ENCODE measurements at places on chromosomes 1 and 21.

DNA sequence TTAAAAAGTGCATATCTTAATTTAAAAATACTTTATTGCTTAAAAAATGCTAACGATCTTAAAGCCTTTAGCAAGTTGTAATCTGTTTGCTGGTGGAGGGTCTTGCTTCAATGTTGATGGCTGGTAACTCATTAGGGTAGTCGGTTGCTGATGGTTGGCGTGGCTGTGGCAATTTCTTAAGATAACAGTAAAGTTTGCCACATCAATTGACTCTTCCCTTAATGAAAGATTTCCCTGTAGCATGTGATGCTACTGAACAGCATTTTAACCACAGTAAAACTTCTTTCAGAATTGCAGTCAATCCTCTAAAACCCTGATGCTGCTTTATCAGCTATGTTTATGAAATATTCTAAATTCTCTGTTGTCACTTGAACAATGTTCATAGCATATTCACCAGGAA lies 6.8 kb upstream of the SAMD13 start:
- no peak for DNase-seq

GRCh38 chr21:26506956-26507355 lies 66.1 kb downstream of the CYYR1 start:
- no peak for DNase-seq

DNA sequence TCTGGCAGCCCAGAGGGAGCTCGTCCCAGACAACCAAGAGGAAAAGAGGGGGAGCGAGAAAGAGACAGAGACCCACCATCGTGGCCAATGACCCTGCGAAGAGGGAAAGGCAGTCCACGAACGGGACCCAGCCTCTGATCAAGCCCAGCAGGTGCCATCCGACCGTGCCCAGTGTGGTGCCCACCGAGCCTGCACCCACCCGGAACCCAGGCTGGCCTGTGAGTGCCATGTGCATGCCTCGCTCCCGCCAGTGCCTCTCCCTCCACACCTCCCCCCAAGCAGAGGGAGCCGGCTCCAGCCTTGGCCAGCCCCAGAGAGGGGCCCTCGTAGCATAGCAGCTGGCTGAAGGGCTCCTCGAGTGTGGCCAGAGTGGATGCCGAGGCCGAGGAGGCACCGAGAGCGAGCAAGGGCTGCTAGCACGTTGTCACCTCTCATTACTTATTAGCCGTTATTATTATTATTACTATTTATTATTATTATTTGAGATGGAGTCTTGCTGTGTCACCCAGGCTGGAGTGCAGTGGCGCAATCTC lies 130.7 kb upstream of the CHRM3 start:
- DNase-seq = no peak

DNA sequence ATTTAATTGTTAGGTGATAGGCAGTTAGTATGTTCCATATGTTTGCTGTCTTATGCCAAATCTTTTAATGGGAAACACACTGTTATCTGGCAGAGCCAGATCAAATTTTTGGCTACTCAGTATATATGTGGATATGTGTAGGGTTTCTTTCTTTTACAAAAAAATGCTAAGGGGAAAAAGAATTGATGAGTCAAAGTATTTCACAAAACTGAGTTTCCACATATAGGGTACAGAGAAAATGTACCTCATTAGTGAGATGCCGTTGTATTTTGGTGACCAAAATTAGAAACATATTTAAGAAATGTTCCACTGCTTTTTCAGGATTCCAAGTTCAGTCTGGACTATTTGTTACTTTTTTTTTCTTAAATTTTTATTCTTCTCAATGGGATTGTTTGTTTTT lies 201.2 kb upstream of the PTGFR start:
- DNase-seq = no peak

DNA sequence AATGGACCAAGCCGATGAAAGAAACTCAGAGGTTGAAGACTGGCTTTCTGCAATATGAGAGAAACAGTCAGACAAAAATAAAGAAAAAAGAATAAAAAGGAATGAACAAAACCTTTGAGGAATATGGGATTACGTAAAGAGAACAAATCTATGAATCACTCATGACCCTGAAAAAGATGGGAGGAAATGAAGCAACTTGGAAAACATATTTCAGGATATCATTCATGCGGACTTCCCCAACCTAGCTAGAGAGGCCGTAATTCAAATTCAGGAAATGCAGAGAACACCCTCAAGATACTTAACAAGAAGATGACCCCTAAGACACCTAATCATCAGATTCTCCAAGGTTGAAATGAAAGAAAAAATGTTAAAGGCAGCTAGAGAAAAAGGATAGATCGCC lies 705.3 kb upstream of the CHRM3 start:
- DNase-seq = no peak

- DNase-seq = no peak
Observed at GRCh38 chr1:224054611-224055010, 59.3 kb upstream of the FBXO28 start.

GRCh38 chr21:41481191-41481590 lies 26.8 kb downstream of the TMPRSS2 start:
- no peak for DNase-seq

GRCh38 chr21:38420140-38420539 lies 78.1 kb downstream of the ERG start:
- DNase-seq = no peak

GRCh38 chr1:59375321-59376220 lies 78.7 kb downstream of the FGGY start:
- DNase-seq = no peak

DNA sequence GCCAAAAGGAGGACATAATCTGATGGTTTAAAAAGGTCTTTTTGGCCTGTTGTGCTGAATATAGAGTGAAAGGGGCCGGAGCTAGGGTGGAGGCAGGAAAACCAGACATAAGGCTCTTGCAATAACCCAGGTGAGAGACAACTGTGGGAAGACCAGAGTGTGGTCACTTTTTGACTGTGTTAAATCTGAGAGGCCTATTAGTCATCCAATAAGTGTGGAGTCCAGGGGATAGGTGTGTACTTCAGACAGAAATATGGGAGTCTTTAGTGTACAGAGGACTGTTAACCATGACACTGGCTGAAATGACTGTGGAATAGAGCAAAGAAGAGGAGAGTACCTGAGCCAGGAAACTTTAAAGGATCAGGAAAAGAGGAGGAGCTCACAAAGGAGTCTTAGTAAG lies 89.3 kb downstream of the VAV3 start:
- DNase-seq = no peak

- DNase-seq = no peak
Observed at GRCh38 chr21:38306433-38307141, 49.8 kb downstream of the KCNJ15 start.

GRCh38 chr1:15386164-15386749 lies 23.4 kb upstream of the EFHD2 start:
- no peak for DNase-seq

DNA sequence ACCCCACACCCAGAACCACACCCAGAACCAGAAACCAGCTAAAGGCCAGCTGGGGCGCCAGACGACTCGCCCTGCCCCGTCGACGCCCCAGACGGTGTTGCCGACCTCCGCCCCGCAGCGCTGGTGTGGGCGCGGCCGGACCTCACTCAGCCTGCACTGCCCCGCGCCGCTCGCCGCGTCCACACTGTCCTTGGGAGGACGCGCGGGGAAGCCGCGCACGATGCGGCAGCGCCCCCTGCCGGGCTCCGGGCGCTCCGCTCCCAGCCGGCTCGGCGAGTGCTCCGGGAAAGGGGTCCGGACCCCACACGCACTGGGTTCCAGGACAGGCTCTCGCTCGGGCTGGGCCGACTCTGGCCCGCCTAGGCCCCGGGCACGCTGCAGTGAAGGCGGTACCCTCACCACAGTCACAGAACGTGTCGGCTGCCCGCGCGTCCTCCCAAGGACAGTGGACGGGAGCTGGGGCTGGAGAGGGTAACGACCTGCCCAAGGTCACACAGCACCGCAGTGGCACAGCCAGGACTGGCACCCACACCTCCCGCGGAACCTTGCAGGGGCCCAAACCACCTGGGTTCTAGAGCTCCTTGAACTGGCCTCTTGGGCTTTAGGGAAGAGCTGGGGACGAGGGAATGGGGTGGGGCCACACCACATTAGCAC lies 90.2 kb downstream of the DMRTA2 start:
- no peak for DNase-seq

DNA sequence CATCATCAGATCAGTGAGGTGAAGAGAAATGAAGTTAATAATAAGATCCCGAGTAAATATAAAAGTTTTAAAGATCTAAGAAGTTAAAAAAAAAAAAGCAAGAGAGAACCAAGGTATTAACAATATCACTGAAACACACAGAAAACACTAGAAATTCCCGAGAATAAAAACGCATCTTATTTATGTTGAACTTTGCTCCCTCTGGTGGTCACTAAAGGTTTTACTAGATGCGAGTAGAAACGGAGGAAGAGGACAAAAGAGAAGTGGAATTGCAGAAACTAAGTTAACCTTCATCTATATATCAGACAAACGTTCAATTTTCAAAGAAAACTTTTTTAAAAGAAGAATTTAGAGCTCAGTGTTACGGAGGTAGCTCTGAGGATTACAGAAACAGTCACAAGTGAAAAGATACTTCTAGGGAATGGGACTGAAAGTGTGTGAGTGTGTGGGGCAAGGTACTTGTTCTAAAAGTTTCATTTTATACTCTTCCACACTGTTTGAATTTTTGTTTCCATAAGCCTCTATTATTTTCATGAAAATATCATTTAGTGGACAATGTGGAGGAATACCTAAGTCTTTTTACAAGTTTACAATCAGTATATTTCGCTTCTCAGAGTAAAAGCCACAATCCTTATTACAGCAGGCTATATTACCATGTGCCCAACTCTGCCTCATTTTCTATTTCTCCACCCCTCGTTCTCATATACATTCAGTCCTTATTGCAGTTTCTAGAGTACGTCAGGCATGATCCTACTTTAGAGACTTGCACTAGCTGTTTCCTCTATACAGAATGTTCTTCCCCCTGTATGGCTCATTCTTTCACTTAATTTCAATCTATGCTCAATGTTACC lies 19.7 kb downstream of the ACBD6 start:
- DNase-seq = no peak

- no peak for DNase-seq
Observed at GRCh38 chr1:171438441-171438840, 46.9 kb upstream of the PRRC2C start.

DNA sequence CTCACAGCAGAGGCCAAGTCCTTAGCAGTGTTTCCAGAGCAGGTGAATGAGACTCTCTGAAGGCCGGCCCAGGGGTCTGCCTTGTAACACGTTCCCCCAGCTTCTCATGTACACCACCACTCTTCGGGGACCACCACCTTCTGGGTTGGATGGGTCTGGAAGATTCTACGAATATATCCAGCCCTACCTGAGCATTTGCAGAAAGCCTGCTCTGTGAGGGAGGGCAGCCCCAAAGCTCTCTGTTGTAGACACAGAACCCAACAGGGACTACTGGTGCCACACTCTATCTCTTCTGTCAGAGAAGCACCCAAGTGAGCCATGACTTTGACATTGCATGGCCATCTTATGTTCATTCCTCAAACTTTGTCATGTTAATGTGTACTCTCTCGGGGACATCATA lies 61.8 kb downstream of the CD247 start:
- DNase-seq = no peak

- no peak for DNase-seq
Observed at GRCh38 chr21:21929789-21930188, 931.6 kb downstream of the NCAM2 start.

- DNase-seq = no peak
Observed at GRCh38 chr1:218658269-218658668, 313.1 kb downstream of the TGFB2 start.

- no peak for DNase-seq
Observed at GRCh38 chr1:89381618-89382017, 17.8 kb downstream of the GBP6 start.

DNA sequence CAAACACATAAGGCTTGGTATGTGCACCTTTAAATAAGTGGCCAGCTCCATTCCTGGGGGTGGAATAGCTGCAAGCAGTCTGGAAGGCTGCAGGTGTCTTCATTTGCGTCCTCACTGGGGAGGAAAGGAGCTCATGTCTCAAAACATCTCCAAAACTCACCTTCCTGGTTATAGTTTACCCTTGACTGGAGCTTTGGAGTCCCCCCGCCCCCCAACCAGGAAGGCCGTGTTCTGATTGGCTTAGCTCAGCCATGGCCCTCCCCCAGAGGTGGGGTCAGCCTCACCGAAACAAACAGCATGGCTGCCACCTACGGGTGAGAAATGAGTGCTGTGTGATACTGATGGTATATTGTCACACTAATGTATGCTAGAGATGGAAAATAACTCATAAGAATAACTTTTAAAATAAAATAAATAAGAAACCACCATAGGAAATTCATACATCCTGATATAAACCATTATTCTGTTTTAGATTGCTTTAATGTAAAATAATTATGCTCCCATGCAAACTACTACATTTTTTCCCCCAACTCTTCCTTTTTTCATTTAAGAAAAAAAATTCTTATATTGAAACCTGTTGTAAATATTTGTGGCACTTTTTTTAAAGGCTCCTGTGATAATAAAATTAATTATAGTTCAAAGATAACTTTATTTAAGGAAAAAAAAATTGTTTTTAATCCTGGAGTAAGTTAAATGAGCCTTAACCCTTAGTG lies 90.8 kb downstream of the ZP4 start:
- DNase-seq = no peak

- no peak for DNase-seq
Observed at GRCh38 chr1:228740543-228741317, 5.5 kb downstream of the RHOU start.

DNA sequence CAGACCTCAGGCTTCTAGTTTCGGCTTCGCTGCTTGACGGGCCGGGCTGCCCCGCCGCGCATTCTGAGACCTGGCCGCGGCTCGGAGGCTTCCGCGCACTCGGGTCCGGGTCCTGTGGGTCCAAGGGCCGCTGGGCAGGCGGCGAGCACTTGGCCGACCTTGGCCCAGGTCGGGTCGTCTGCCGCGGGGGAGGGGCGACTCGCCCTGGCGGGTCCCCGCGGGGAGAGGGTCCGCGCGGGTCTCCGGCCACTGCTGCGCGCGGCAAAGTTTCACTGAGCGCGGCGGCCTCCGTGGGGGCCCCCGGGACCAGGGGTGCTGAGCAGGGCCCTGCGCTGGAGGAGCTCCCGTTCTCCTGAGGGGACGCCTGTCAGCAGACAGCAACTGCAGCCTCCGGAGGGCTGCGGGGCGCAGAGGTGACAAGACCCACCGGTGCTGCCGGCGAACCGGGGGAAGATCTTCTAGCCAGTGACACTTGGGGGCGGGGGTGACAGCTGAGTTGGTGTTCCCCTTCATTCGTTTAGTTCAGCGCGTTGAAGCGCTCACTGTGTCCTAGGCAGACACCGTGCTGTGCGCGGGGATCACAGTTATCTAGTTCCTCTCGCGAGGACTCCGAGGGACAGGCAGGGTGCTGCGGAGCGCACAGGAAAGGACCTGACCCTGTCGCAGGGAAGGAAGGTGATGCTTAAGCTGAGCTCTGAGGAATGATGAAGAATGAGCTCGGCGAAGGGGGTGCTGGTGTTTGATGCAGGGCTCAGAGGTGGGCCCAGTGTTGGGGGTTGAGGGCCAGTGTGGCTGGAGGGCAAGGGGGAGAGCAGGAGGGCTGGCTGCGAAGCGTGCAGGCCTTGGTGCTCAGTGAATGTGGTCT lies 725 bp downstream of the MTFR1L start:
- DNase-seq = no peak

GRCh38 chr1:31787786-31788137 lies 23.6 kb upstream of the ADGRB2 start:
- no peak for DNase-seq

- no peak for DNase-seq
Observed at GRCh38 chr1:30413111-30413440, 310.3 kb downstream of the MATN1 start.

- peak; percentile 64 for DNase-seq
Observed at GRCh38 chr1:35718492-35719336, at the start of gene C1orf216. Gene C1orf216 (minus strand): TSS chr1:35718884. CDS start chr1:35716321, 2,563 bp downstream.
